ENCODE measurements at places on chromosomes 7 and 10. TPM values are rescaled to one million over a fixed set of nuclear protein-coding genes. Genes with fewer than 3 reads are reported as not detected.

CLRN3 gene
- total RNA-seq = not detected

- no peaks in the 10 kb centered on the region for H3K36me3 ChIP-seq
- H3K27me3 ChIP-seq = no peaks in the 10 kb centered on the region
Observed at GRCh38 chr10:106765241-106765754, 399.2 kb downstream of the SORCS1 start.

GRCh38 chr10:129652521-129653201, 185.6 kb downstream of the MGMT start:
- no peak overlapping the region for H3K4me3 ChIP-seq
- H3K4me1 ChIP-seq = no peaks in the 10 kb centered on the region
- DNase-seq = no peak
- no peaks in the 10 kb centered on the region for H3K27me3 ChIP-seq
- no peak overlapping the region for H3K27ac ChIP-seq
- H3K36me3 ChIP-seq = peaks cover 13% of the 10 kb centered on the region

DNA sequence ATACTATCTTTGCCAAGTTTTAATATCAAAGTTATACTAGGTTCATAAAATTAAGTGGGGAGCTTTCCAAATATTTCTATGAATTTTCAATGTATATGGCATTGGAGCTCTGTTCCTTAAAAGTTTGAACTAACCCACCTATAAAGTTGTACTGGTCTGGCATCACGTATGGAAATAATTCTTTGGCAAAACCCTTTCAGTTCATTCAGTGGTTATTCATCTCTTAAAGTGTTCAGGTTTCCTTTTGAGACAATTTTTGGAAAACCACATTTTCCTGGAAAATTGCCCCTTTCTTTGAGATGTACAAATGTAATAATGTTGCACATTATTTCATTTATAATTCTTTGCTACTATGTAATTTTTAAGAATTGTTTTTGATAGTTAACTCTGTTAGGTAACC, 62.5 kb upstream of the INPP5A start:
- no peaks in the 10 kb centered on the region for H3K4me1 ChIP-seq
- DNase-seq = no peak
- H3K4me3 ChIP-seq = no peak overlapping the region

DNA sequence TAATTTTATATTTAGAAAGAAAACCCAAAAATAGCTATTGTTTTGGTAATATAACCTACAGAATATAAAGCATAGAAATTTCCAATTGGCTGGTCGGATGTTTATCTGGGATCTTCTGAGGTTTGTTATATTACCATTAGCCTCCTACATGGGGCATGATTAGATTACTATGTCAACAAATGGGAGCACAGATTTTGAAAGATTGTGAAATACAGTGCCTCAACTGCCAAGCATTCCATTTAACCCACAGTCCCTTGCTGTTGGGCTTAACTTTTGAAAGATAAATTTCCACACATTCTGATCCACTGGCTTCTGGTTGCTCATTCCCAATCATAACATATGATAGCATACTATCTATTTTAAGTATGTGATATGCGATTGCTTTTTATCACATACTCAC, 455.4 kb upstream of the C7orf33 start:
- no peak overlapping the region for H3K4me3 ChIP-seq
- no peaks in the 10 kb centered on the region for H3K36me3 ChIP-seq
- H3K27me3 ChIP-seq = peaks cover 3% of the 10 kb centered on the region
- no peak for DNase-seq
- H3K4me1 ChIP-seq = no peaks in the 10 kb centered on the region
- no peak overlapping the region for H3K27ac ChIP-seq

GRCh38 chr7:17185690-17186070, 112.8 kb upstream of the AHR start:
- H3K4me3 ChIP-seq = no peak overlapping the region
- no peaks in the 10 kb centered on the region for H3K36me3 ChIP-seq
- peaks cover 16% of the 10 kb centered on the region for H3K4me1 ChIP-seq
- H3K27ac ChIP-seq = peak overlapping the region; percentile 67
- no peak for DNase-seq
- no peaks in the 10 kb centered on the region for H3K27me3 ChIP-seq

Data from activated B cell treated with CpG ODN at 0.5 μM for 24 hours (primary cell).